Activated T-cell treated with anti-CD3 and anti-CD28 coated beads, Interleukin-2, amount 50 U/mL, for 72 hours (primary cell): ENCODE measurements at places on chromosomes 2 and 18. TPM values are rescaled to one million over a fixed set of nuclear protein-coding genes. Genes with fewer than 3 reads are reported as not detected.

Gene SLC5A7
- not detected for total RNA-seq

GRCh38 chr2:119082821-119083400 is 75.6 kb downstream of the C1QL2 start:
- no peak for DNase-seq

Gene CCDC195
- not detected for total RNA-seq

- peak; percentile 9 for DNase-seq
Measured at GRCh38 chr2:94759211-94759610, 112.0 kb upstream of the TEKT4 start.

GRCh38 chr18:10147752-10148151 is 233.9 kb downstream of the VAPA start:
- no peak for DNase-seq

Gene PSMA8
- total RNA-seq: 1.9 TPM

- DNase-seq: peak; percentile 53
Measured at GRCh38 chr2:241507430-241508239, 749 bp downstream of the STK25 start.

DNA sequence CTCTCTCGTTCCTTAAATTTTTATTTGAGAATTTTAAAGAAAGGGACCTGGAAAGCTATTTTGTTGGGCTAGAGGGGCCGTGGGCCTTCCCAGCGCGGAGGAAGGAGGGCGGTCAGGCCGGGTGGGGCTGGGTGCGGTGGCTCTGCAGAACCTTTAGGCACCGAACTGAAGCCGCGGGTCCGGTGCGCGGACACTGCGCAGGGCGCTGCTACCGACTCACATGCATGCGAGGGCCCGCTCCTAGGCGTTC is 1.6 kb upstream of the TWIST2 start:
- DNase-seq: no peak
